ENCODE measurements at places on chromosomes 3 and 15.

DNA sequence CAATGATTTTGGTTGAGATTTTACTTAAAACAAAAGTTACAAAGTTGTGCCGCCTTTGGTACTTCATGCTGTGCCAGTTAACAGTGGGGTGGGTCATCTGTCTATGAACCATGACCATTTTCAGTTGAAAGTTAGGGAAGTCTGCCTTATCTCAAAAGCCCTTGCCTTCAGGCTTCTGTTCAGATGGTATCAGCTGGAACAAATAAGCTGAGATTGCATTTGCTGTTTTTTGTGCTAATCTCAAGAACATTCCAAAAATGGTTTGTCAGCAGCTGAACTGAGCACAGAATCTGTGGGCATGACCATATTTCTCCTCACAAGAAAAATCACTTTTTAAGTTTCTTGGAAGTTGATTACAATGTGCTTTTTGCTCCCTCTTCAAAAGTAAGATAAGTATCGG, 142.3 kb downstream of the IL5RA start:
- DNase-seq: no peak

DNA sequence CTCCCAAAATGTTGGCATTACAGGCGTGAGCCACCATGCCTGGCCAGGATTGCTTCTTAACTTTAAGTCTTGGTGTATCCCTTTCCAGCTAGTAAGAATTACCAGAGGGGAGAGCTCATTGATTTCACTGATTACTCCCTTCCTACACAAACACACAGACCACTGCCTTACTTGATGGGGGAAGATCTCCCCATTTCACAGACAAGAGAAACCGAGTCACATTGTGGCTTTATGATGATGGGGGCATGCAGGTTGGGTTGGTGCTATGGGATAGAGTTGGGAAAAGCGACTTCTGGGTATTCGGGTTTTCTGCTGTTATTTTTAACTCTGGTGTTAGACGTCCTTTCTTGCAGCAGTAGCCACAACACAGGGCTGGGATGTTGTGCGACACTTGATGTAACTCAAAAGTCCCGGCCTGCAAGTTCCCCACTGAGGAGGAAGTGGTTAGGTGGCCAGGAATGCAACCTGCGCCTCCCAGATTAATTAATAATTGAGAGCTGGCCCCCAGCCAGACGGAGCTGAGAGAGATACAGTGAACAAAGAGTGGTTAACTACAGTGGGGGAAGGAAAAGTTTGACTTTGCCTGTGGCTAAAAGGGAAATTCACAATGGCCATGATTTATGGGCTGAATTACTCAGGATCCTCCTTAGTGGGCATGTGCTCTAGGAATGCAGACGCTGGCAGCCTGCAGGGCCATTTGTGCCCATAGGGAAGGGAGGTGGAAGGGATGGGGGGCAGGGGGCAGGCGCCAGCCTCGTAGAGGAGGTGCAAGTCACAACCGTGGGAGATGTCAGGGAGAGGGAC, 63.6 kb downstream of the SMAD6 start:
- peak; percentile 81 for DNase-seq

DNA sequence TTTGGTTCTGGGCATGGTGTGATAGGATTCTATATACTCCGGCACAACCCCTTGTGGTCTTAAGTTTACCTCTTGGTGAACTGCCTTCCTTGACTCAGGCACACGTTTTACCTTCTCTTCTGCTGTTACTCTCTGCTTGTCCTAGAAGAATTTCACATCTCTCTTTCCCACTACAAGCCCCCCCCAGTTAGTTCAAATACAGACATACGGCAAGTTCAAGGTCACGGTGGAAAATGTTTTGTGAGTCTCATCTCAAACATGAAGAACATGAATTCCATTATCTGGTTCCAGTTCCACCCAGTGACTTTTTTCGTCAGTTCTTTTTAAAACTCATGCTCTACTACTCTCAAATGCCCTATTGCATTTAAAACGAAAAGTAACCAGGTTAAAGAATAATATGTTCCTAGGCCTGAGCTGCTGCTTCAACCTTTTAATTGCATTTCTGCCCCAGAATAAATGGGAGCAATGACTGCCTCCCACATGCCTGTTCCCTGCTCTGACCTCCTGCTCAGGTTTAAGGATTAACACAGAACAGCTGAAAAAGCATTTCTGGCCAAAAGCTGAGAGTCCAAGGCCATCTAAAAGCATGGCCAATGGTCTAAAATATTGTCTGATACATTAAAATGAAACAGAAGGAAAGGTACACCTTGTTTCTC, 132.8 kb downstream of the OSBPL10 start:
- DNase-seq: no peak

- DNase-seq: no peak
These were observed 3.2 kb downstream of the ANP32A start for GRCh38 chr15:68817304-68818065.

GRCh38 chr3:21654241-21654640, 96.8 kb downstream of the ZNF385D start:
- DNase-seq: no peak
